ENCODE measurements at places on chromosomes 4 and X.

- DNase-seq = no peak
Measured at GRCh38 chr4:174739576-174739975, 89.5 kb downstream of the GLRA3 start.

DNA sequence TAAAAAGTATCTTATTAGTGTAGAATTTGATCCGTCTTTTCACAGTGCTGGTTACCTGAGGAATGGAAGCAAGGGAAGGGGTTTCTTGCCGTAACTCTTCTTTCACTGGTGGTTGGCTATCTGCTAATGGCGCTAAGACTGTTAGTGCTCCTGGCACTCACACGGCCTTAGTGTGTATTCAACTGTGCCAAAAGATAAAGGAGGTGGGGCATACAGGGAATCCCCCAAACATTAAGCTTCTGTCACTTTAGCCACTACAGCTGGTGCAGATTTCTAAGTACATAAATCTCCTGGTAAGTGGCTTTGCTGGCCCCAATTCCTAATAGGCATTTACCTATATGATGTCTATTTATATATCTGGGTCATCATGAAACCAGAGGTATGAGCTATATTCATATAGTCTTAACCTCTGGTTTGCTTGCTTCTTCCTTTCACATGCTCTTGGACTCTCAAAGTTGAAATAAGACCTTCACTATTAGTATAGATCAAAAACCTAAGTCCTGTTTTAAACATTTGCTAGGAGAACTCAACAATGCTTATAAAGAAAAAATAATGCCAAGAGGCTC, 95.1 kb downstream of the TSPAN7 start:
- no peak for DNase-seq

DNA sequence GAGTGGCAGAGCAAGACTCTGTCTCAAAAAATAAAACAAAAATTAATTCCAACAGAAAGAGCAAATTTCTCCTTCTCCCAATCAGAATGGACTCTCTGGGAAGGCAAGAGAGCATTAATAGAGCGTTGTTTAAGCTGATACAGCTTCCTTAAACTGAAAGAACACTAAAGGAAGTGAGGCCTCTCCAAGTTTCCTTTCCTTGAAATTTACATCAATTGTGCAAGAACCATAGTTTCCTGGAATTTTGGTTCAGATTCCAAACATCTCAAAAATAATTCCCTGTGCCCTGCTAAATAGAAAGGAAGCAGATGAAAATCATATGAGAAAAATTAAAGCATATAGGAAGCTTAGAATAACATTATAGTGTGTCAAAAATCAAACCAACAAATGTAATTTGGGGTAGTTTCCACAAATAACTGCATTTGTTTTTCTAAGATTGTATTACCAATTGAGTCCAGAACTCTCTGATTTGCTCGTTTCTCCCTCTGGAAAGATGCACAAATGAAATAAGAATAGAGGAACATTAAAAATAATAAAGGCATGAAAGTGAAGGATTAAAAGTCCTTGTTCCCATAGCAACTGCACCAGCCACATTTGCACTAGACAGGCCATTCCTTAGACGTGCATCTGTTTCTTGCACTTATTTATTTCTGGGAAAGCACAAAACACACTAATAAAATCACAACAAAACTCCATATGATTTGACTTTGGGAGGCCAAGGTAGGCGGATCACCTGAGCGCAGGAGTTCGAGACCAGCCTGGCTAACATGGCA, 3.7 kb upstream of the FAM241A start:
- no peak for DNase-seq

- no peak for DNase-seq
Measured at GRCh38 chrX:66675541-66675940, 36.7 kb upstream of the EDA2R start.

DNA sequence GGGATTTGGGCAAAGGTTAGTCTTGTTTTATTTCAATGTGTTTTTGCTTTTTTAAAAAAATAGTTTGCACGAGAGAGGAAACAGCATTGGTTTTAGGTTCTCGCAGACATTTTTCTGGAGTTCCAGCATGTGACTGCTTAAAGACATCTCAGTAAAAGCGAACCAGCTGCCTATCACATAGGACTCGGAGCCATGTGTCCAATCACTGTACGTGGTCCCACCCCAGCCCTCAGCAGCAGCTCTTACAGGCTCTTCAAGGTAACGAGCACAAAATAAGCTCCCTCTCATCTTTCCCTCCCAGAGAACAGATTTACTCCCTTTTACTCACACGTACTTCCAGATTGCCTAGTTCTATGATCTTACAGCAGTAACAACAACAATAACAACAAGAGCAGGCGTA, 68.7 kb downstream of the MCF2 start:
- DNase-seq = no peak

DNA sequence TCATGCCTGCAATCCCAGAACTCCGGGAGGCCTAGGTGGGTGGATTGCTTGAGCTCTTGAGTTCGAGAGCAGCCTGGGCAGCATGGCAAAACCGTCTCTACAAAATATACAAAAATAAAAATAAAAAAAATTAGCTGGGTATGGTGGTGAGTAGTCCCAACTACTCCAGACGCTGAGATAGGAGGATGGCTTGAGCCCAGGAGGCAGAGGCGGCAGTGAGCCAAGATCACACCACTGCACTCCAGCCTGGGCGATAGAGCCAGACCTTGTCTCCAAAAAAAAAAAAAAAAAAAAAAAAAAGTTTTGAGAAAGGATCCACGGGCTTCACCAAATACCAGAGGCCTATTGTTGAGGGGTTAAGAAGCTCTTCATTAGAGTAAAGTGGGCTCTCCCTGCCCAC, 8.0 kb downstream of the SUPT20HL2 start:
- DNase-seq = no peak

DNA sequence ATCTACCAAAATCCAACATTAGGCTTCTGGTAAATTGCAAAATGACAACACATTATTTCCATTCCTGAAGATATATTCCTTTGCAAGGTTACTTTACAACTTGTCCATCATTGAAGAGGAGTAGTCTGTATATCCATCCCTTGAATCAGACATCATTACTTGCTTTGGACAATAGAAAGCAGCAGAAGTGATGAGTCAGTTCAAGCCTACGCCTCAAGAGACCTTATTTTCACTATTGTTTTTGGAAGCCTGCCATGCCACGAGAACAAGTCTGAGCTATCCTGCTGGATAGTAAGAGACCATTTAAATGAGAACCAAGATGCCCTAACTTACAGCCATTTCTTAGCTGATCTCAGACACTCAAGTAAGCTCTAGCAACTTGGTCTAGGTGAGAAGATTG, 246.0 kb upstream of the HHIP start:
- no peak for DNase-seq

DNA sequence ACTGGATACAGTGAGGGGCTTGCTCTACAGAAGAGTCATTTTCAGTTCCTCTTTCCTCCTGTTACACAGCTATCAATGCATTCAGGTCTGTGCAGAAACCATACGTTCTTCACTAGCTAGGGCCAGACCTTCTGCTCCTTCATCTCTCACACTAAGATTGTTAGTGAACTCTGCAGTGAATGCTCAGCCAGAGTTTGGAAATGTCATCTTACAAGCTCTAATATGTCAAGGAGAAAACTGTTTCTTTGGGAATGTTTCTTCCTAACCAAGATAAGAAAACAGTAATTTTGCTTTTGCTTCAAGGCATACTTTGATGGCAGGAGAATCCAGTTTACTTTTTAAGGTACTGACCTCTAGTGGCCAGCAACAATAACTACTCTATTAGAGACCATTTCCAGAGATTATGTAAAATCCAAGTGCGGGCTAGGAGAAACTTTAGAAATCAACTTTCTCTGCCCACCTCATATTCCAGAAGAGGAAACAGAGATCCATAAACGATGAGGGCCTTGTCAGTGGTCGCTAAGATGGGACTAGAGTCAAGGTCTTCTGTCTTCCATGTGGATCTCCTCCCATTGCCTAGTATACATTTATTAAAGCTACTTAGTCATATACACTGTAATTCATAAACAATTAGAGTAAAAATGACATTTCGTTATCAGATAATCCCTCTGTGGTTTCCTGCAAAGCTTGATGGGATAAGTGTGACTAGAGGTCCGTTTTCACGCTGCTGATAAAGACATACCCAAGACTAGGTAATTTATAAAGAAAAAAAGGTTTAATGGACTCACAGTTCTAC, 12.1 kb upstream of the CC2D2A start:
- DNase-seq = no peak

- no peak for DNase-seq
Measured at GRCh38 chr4:46329118-46329976, 60.6 kb downstream of the GABRA2 start.

DNA sequence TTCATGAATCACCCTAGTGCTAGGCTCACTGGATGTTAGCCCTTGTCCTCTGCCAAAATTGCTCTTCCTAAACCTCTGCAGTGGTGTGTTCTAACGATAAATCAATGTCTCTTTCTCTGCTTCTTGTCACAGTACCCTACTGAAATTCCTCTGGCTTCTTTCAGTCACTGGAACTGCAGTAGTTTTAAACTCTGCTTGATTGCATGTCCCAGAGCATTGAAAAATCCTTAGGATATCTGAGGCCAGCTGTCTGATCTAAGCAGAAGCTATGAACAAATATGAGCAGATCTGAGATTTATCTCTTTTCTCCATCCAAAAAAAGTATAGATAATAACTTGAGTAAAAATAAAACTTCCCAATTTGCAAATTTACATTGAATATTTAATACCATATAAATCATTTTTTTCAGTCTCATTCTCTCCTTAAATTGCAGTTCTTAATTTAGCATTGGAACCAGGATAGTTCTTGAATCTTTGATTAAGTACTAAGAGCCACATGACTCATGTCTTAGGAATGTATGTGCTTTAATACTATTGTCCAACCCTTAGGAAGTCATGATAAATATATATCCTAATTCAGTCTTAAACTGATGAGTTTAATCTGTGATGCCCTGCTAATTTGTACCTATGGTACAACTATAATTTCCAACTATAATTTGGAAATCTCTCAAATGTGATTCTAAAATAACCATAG, 169.7 kb downstream of the PDHA2 start:
- no peak for DNase-seq

- DNase-seq = peak; percentile 79
Measured at GRCh38 chr4:1248245-1249147, at the start of gene CTBP1. Gene CTBP1, minus strand, starts transcription at chr4:1249130. Its CDS starts 7,799 bp downstream, at chr4:1241331.

DNA sequence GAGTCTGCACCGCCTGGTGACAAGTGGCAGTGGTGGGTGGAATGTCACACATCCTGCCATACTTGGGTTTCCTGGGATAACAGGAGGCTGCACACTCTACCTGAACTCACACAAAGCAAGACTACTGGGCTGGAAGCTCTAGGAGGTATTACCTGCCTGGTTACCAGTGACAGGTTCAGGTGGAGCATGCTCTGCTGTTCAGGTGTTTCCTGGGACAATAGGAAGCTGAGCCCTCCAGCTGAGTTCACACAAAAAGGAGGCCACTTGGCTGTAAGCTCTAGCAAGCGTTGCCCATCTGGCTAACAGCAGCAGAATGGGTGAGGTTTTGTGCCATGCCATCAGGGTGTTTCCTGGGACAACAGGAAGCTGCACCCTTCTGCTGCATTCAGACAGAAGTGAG, 17.4 kb upstream of the UGT2B7 start:
- no peak for DNase-seq

- DNase-seq = no peak
Measured at GRCh38 chr4:113827285-113827684, 65.7 kb upstream of the CAMK2D start.

GRCh38 chr4:126306152-126306869, 991.6 kb downstream of the FAT4 start:
- DNase-seq = no peak

DNA sequence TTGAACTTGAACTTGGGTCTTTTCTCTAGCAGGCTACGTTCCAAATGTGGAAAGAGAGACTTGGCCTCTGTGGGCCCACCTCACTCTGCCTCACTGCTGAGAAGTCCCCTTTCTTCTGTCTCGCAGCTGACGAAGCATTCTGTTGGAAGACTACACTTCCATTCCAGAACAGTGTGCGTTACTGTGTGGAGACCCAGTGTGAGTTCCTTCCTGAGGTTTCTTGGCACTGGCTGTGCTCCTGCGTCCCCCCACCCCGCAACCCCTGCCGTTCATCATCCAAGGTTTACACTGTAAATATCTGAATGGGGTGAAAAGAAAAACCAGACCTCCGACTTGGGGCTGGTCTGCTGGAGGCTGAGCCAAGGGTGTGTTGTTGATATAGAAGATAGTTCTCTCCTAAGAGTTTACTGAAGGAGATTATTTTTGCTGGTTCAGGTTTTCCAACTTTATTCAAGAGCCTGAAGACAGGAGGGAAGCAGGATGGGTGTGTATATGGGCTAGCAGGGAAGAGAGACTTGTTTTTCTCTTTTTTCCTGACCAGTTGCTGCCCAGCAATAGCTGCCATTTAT, 34.7 kb downstream of the NHSL2 start:
- DNase-seq = no peak

GRCh38 chr4:131635191-131635590, 1513.9 kb upstream of the PCDH10 start:
- no peak for DNase-seq

DNA sequence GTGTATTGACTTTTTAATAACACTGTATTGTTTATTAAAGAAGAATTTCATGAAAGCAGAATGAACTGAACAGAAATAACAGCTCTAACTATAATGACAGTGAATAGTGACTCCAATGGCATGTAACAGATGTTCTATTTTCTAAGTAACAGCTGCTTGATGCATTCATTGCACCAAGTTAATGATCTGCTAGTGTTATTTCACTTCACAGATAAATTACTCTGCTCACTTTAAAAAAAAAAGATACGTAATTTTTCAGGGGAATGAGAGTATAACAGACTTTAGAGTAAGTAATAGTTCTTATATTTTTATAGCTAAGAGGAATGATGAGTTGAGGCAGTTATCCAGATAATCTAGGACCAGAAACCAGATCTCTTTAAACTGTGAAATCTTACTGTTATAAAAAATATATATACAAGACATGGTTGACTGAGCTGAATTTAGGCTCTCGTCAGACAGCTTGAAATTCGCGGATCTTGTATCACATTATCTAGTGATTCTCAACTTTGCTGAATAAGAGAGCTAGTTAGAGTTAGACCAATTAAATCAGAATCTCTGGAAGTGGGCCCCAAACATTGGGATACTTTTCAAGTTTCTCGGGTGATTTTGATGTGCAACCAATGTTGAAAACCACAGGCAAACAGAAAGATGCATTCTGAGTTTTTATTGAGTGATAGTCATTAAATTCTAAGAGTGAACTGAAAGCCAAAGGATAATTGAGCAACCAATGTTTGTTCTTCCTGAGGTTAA, 840.7 kb downstream of the DMD start:
- no peak for DNase-seq

GRCh38 chr4:83618991-83619645, 83.2 kb downstream of the GPAT3 start:
- no peak for DNase-seq

- no peak for DNase-seq
Measured at GRCh38 chr4:101201421-101201820, 145.9 kb downstream of the PPP3CA start.

Measured in stimulated activated CD4-positive, alpha-beta T cell treated with anti-CD3 and anti-CD28 coated beads, Interleukin-15, amount 100 ng/mL, for 1 hour (primary cell).